ENCODE measurements at places on chromosomes 5 and 9. TPM values are rescaled to one million over a fixed set of nuclear protein-coding genes. Genes with fewer than 3 reads are reported as not detected.

The TRIM7 gene
- total RNA-seq = 1.1 TPM

The CDKN2A gene
- 0.82 TPM for total RNA-seq

The RALGPS1 gene
- 35.3 TPM for total RNA-seq

The FYB1 gene
- 6.3 TPM for total RNA-seq

The C7 gene
- 7.5 TPM for total RNA-seq

The CTXN3 gene
- total RNA-seq = 4.0 TPM

The CDC25C gene
- total RNA-seq = 3.8 TPM

The AQP3 gene
- total RNA-seq = 43.3 TPM

The LHX3 gene
- 18.5 TPM for total RNA-seq

The TLR4 gene
- 12.6 TPM for total RNA-seq

The YIPF5 gene
- 74.4 TPM for total RNA-seq

The TGFBI gene
- 191 TPM for total RNA-seq

The NPR3 gene
- total RNA-seq = 23.7 TPM

The SHB gene
- 14.2 TPM for total RNA-seq

The ZNF474 gene
- 0.38 TPM for total RNA-seq

The ANKRD31 gene
- 1.5 TPM for total RNA-seq

The CYSRT1 gene
- total RNA-seq = 0.60 TPM

The ADAMTS16 gene
- 4.9 TPM for total RNA-seq

The ZNF618 gene
- 29.5 TPM for total RNA-seq

The ADRA1B gene
- 1.8 TPM for total RNA-seq

The INSL6 gene
- total RNA-seq = not detected

The PCDHGA9 gene
- total RNA-seq = 21.7 TPM

The PCDHA8 gene
- total RNA-seq = 3.6 TPM

The KCNV2 gene
- 134 TPM for total RNA-seq
